ENCODE measurements at places on chromosomes 6 and 20.
A peak's percentile ranks its signal among the peaks of the same experiment; 100 is the strongest.

GRCh38 chr6:1614448-1615150 lies 4.9 kb downstream of the FOXC1 start:
- peak; percentile 58 for DNase-seq

GRCh38 chr6:133435065-133435728 lies 194.0 kb downstream of the EYA4 start:
- no peak for DNase-seq

DNA sequence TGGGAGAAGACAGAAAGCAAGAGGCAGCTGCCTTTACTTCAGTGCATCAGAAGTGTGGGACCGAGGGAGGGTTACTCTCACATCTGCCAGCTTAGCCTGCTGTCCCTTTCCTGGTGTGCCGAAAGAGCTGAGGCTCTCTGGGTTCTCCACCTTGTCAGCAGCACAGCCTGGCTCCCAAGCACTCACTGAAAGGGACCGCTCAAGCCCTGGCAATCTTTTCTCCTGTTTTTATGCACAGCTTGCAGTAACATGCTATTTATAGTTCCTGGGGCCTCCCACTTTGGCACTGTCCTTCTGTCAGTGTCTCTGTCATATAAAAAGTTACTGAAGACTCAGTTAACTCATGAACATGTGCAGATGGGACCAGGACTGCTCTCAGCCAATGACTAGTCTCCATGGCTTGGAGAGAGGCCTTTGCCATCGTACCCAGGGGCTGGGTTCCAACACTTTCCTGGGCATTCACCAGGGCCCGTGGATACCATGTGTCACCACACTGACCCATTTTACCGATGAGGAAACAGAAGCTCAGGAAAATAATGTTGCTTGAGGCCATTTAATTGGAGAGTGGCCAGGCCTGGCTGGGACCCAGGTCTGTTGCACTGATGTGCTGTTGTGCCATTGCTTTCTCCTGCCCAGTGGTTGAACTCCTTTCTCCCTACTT lies 46.2 kb downstream of the PANK2 start:
- peak; percentile 84 for DNase-seq

- DNase-seq = no peak
These were observed 332 bp downstream of the GRIK2 start for GRCh38 chr6:101393829-101394251.

DNA sequence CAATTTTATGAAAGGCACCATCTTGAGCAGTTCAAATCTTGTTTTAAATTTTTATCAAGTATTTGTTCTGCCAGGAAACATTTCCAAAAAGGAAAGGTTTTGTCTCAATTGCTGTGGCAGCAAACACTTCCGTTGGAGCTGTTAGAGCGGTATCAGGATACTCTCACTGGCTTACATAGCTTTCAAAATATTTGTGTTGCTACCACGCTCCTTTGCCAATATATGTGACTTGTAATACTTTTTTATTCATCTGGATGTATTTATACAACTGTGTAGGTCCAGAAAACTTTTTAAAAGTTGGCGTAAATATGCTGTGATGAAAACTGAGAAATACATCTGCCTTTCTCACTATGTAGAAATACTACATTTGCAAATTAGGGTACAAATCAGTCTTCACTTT lies 37.8 kb upstream of the NHSL1 start:
- DNase-seq = peak; percentile 92

- no peak for DNase-seq
These were observed 397.1 kb upstream of the BTBD3 start for GRCh38 chr20:11520596-11520995.

DNA sequence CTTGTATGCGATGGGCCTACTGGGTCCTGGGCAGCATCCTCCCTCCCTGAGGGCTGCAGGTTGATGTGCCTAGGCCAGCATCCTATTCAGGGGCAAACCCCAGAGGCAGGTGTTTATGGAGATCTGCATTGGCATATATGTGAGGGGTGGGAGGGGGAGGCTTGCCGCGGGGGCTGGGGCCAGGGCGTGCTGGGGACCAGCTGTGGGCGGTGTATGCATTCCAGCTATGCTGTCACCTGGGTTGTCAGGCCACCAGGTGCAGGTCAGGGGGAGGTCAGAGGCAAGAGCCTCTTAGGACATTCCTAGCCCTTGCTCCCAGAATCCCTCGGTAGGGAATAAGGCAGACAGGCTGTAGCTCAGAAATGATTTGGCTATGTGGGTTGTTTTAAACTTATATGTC lies 11.9 kb downstream of the FOXA2 start:
- no peak for DNase-seq

DNA sequence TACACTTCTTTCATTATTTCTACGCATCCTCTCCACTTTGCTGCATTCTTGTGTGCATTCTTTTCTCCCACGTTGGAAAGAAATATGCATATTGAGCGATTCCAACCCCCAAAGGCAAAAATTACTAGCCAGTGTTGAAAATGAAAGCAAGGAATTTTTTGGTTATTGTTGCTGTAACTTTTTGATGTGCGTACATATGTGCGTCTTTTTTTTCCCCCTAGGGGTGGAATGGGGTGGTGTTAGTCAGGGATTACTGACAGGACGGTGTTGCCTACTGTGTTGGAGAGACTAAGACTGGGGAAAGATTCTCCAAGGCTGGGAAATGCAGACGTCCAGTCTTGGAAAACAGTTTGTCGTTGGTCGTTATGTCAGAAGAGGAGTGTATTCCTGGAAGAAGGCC lies 44.2 kb upstream of the ESR1 start:
- no peak for DNase-seq

GRCh38 chr6:168741942-168742782 lies 301.2 kb downstream of the SMOC2 start:
- DNase-seq = peak; percentile 23

GRCh38 chr6:90464507-90464906 lies 122.4 kb downstream of the MAP3K7 start:
- no peak for DNase-seq

DNA sequence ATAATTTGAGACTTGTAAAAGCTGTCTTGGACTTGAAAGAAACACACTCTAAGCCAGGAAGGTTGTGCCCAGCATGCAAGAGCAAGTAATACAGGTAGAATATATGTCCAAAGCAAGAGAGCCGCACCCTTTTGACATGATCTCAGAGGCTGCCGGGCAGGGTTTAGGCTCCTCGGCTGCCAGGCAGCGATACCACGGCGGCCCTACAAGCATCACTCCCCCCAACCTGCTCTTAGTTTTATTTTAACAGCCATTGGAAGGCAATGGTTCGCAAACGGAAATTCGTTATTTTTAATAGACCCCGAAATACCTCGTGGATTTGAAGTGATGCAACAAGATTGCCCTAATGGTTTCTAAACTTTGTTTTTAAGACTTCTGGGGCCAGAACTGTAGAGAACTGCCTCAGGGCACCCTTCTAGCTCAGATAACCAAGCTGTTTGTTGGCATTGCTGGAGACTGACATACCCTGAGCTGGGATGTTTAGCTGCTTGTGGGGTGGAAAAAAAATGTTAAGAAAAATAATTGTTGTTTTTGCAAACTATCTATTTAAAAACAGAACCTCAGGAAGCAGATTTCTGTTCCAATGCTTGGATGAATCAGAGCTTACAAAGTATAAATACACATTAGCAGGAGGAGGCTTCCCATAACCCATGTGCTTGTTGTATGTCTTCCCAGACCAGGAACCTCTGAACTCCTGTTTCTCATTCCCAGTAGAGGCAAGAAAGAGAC lies 39.0 kb downstream of the JAG1 start:
- no peak for DNase-seq

DNA sequence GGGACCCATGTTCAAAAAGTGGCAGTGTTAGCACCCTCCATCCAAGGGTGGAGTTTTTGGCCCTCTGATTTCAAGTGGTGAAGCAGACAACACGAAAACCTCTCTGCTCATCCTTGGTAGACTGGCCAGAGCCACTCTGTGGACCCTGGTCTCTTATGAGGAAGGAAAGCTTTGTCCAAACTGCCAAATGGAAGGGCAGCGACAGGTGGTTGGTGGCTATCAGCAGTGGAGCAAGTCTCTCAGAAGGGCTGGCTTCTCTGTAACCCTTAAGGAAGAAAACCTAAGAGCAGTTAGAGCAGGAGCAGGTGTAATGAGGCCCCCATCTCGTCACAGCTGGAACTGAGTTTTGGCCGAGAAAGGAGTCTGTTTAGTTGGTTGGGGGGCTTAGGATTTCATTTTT lies 155.8 kb downstream of the SLC16A10 start:
- DNase-seq = no peak

DNA sequence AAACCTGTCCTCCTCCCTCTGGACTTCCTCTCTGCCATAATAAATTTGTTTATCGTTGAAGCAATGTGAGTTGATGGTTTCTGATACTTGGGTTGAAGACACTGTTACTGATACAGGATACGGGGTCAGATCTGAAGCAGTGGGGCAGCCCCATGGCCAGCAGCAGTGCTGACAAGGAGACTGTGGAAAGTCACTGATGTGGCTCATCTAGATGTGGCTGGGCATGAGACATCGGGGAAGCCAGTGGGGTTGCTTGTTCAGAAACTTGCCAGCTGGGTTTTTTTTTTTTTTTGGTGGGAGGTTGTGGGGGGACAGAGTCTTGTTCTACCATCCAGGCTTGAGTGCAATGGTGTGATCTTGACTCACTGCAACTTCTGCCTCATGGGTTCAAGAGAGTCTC lies 2.6 kb upstream of the BPI start:
- DNase-seq = no peak

DNA sequence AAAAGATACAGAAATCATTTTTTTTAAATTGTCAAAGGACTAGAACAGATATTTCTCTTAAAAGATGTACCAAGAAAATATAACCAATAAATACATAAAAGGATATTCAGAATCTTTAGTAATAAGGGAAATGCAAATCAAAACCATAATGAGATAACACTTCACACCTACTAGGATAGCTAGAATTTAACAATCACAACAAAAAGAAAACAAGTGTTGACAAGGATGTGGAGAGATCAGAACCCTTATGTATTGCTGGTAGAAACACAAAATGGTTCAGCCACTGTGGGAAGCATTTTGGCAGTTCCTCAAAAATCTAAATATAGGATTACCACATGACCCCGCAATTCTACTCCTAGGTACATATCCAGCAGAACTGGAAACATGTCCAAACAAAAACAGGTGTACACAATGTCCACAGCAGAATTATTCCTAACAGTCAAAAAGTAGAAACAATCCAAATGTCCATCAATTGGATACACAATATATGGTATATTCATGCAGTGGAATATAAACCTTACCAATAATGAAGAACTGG lies 211.0 kb downstream of the LRFN2 start:
- DNase-seq = no peak

- DNase-seq = no peak
These were observed 57.1 kb upstream of the GATA5 start for GRCh38 chr20:62532921-62533320.

DNA sequence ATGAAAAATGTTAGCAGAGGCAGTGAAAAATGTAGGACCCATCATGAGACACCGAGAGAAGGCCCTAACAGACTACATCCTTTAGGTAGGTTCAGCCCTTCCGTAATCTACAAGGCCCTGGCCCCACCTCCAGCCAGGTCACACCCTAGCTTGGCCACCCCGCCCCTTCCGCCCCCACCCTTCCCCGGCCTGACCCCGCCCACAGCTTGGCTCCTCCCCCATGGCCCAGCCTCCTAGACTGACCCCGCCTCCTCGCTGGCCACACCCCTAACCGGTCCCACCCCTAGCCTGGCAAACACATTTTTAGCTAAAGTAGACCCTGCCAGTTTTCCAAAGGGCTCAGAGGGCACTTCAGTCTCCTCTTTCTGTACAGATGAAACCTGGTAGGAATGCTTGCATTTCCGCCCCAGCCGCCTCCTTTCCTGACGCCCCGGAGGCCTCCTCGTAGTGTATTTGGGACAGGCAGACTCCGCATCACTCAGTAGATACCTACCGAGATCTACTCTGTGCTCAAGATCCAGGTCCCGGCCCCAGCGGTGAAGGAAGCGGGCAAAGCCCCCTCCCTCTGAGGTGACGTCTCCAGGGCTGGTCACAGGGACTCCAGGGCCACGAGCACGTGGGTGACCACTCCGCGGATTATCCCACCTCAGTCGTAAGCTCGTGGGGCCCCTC lies 443.5 kb downstream of the PREX1 start:
- DNase-seq = no peak

GRCh38 chr6:33665957-33666356 lies 44.8 kb downstream of the ITPR3 start:
- DNase-seq = no peak

GRCh38 chr20:42945234-42945994 lies 244.3 kb downstream of the PTPRT start:
- peak; percentile 6 for DNase-seq
